ENCODE measurements at places on chromosomes 5 and 9. TPM values are rescaled to one million over a fixed set of nuclear protein-coding genes. Genes with fewer than 3 reads are reported as not detected.

- no peak for DNase-seq
Measured at GRCh38 chr5:163399923-163400322, 37.5 kb upstream of the CCNG1 start.

DNA sequence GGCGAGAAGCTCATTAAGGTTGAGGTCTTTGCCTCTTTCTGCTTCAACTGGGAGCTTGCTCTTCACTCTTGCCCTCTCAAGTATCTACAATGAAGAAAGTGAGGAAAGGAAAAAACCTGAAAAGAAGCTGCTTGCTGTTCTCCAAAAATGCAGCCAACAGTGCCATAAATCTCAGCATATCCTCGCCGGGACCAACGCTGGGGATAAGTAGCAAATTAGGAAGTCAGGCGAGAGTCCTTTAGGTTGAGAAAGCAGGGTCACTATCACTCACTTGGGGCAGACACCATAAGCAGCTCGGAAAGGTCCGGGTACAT lies 399 bp downstream of the NUP155 start:
- no peak for DNase-seq

- DNase-seq, result no peak
Measured at GRCh38 chr5:96716007-96716406, 53.8 kb downstream of the CAST start.

DNA sequence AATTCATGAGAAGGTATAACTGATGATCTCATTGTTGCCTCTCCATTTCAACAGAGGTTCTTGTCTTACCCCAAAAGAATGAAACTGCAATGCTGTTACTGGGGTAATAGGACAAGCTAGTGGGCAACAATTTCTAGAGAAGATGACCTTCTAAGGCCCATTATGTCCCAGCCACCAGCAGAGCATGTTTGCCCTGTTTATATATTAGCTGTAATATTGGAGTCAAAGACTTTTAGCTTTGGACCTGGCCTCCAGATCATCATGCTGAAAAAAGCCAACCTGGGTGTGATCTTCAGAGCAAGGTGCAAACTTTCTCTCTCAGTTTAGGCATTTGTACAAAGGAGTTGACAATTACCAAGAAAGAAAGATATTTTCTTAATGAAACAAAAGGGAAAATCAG lies 3.4 kb downstream of the ALDOB start:
- no peak for DNase-seq

- DNase-seq, result no peak
Measured at GRCh38 chr5:174217527-174217926, 172.0 kb downstream of the NSG2 start.

- no peak for DNase-seq
Measured at GRCh38 chr5:142922223-142922952, 152.2 kb downstream of the ARHGAP26 start.

GRCh38 chr9:131580358-131580757 lies 35.0 kb downstream of the PRRT1B start:
- DNase-seq, result no peak

- no peak for DNase-seq
Measured at GRCh38 chr5:158755986-158756385, 343.7 kb downstream of the EBF1 start.

- no peak for DNase-seq
Measured at GRCh38 chr9:14018081-14018480, 295.9 kb downstream of the NFIB start.

Gene PLAC8L1
- not detected for total RNA-seq

Gene PCDHGB4
- total RNA-seq, result 9.0 TPM

Gene NRG2
- 1.7 TPM for total RNA-seq

Gene IFNA21
- not detected for total RNA-seq

Gene MARCHF6
- total RNA-seq, result 174 TPM

Measured in sciatic nerve (tissue), 2 donors.